ENCODE measurements at places on chromosomes 1 and 21. TPM values are rescaled to one million over a fixed set of nuclear protein-coding genes. Genes with fewer than 3 reads are reported as not detected.
A peak's percentile ranks its signal among the peaks of the same experiment; 100 is the strongest.

DNA sequence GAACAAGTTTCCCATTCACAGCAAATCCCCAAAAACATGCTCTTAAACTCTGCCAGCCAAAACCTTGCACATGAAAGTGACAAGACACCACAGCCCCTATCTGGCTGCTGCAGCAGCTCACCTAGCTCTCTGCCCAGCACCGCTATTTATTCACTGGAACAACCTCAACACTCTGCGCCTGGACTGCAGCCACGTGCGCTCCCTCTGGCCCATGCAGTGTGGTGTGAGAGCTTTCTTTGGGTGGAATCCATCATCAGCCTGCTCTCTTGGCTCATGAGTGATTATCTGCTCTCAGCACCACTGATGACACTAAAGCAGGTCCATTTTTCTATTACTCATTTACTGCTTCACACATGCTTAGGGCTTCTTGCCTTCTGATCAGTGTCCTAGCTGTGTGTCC, 11.4 kb downstream of the KCNJ6 start:
- DNase-seq = no peak

The HEYL gene
- 4.9 TPM for total RNA-seq

The RASSF5 gene
- 1.4 TPM for total RNA-seq

DNA sequence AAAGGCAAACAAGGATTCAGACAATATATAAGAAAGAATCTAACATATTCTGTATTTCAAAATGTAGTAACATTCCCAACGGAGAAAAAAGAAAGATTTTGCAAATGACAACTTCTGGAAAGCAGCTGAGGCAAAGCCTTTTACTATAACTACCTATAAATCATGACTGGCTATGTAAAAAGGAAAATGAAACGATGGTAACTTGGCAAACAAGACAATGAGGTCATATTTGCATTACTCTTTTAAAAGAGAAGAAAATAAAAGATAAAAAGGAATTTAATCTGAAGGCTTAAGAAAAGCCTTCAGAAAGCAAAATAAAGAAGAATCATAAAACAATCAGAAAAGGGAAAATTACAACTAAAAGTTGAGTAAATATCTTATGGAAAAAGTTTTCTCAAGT, 25.1 kb upstream of the ASPM start:
- no peak for DNase-seq

The S100A8 gene
- not detected for total RNA-seq

- DNase-seq = no peak
These were observed 76.9 kb upstream of the NEK2 start for GRCh38 chr1:211752317-211752716.

The TP53BP2 gene
- 72.4 TPM for total RNA-seq

The COL8A2 gene
- total RNA-seq = 0.09 TPM

GRCh38 chr1:214537219-214537618, 14.2 kb downstream of the PTPN14 start:
- DNase-seq = no peak

The CHI3L1 gene
- total RNA-seq = not detected

DNA sequence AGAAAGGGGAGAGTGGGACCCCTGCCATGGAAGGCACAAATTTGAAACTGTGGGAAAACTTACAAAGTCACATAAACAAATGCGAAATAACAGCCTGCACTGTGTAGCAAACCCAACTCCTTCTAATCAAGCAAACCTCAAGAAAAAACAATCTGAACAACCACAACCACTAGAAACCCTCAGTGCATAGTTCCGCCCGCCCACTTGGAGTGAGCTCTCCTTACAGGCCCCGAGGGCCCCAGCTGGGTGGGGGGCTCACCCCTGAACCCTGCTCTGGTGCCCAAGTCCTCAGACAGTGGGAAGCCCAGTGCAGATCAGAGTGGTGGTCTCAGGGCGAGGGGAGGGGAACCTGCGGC, 931 bp upstream of the MXRA8 start:
- DNase-seq = no peak

DNA sequence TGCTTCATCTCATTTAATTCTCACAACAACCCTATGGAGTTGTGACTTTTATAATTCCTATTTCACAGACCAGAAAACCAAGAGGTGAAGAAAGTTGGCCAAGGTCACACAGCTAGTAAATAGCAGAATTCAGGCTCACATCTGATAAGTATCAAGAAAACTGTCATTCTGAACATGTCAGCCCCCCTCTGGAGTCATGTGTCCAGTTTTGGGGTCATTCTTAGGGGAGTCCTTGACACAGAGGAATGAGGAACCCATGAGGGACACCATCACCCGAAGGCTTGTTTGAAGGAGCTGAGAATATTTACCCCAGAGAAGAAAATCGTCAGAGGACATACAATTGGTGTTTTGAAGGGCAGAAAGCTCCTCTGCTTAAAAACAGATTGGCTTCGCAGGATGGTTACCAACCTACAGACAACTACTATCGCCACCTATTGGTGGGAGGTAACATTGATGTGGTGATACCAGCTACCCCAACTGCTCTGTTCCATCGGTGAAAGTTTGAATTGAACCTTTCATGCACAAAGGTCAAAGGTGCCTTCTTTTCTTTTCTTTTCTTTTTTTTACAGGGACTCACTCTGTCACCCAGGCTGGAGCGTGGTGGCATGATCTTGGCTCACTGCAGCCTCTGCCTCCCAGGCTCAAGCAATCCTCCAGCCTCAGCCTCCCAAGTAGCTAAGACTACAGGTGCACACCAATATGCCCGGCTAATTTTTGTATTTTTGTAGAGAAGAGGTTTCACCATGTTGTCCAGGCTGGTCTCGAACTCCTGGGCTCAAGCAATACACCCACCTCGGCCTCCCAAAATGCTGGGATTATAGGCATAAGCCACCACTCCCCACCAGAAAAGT, 31.3 kb downstream of the NCMAP start:
- DNase-seq = peak; percentile 27

GRCh38 chr1:209248649-209249279, 334.8 kb upstream of the CAMK1G start:
- DNase-seq = peak; percentile 71

The TIE1 gene
- 2.2 TPM for total RNA-seq

- DNase-seq = no peak
These were observed 38.0 kb downstream of the SPRTN start for GRCh38 chr1:231376101-231376500.

Measured in neural crest cell (in vitro differentiated cells).